ENCODE measurements at places on chromosomes 7 and 10. TPM values are rescaled to one million over a fixed set of nuclear protein-coding genes. Genes with fewer than 3 reads are reported as not detected.
A peak's percentile ranks its signal among the peaks of the same experiment; 100 is the strongest.

DNA sequence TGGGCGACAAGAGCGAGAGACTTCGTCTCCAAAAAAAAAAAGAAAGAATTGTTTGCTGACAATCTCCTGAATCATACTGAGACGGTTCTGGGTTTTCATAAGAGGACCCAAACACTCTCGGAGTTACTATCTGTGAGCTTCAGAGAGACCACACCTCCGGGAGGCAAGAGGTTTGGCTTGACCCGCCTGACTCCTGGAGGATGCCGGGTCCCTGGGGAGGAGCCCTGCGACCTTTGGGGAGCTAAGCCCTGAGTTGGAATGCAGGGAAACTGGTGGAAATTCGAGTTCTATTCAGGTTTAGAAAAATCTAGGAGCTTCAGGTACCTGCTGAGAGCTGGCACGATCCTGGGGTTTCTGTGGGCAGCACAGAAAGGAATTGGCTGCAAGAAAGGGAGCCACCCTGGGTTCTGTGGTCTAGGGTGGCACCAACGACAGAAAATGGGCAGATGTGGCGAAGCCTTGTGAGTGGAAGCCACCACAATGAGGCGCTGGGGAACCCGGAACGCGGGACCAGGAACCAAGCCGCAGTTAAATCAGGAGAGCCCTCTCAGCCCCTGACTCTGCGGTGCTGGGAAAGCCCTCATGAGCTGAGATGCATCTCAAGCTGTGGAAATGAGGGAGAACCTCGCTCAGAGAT lies 21.9 kb upstream of the GATAD1 start:
- no peak overlapping the region for H3K4me3 ChIP-seq
- DNase-seq: no peak
- peaks cover 17% of the 10 kb centered on the region for H3K4me1 ChIP-seq
- H3K36me3 ChIP-seq: no peaks in the 10 kb centered on the region

DNA sequence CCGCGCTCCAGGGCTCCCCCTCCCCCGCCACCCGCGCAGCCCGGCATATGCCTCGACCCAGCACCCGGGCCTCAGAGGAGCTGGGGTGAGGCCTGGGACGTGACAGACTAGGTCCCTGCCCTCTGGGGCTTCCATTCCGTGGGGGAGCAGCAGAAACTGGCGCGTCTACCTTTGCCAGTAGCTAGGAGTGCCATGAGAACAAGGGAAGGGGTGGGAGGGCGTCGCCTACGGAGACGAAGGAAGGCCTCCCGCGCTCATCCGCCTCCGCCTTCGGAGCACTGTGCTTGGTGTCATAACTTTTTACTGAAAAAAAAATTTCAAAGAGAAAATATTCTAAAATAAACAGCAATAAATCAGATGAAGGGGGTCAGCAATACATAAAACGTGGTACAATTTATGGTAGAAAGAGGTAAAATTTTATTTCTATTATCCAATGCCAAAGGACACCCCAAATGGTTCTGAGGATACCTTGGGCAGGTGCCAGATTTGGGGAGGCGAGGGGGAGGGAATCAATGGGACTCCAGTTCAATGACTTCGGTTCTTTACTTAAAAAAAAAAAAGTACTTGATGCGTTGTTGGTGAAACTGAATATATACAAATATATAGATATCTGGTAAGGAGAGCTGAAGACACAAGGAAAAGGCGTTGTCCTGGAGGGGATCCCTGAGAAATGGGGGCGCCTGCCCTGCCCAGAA lies 35.1 kb upstream of the GRID1 start:
- peaks cover 29% of the 10 kb centered on the region for H3K4me1 ChIP-seq
- peak overlapping the region; percentile 76 for H3K4me3 ChIP-seq
- H3K27ac ChIP-seq: no peak overlapping the region
- DNase-seq: no peak

DNA sequence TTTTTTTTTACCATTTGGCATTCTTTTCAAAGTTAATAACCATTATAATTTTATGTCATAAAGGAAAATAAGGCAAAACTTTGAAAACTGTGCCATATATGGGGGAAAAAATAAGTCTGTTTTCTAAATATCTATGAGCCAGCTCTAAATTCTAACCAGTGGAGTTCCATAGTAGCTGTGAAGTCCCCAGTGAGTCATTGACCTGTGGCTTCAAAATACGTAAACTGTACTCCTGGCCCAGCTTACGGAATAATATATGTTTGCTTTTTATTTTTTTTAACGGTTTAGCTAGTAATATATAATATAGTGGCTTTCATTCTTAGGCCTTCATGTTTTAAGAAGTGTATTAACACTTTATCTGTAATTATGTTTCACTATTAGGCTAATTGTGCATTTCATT lies 20.5 kb downstream of the ZRANB1 start:
- H3K4me3 ChIP-seq: no peak overlapping the region
- peaks cover 11% of the 10 kb centered on the region for H3K36me3 ChIP-seq
- H3K27ac ChIP-seq: no peak overlapping the region
- no peak for DNase-seq
- peaks cover 4% of the 10 kb centered on the region for H3K27me3 ChIP-seq

- peaks cover 4% of the 10 kb centered on the region for H3K4me1 ChIP-seq
- no peak overlapping the region for H3K27ac ChIP-seq
- no peak overlapping the region for H3K4me3 ChIP-seq
- H3K27me3 ChIP-seq: peaks cover 2% of the 10 kb centered on the region
- no peaks in the 10 kb centered on the region for H3K36me3 ChIP-seq
These were observed 106.7 kb upstream of the MBL2 start for GRCh38 chr10:52879091-52879807.

DNA sequence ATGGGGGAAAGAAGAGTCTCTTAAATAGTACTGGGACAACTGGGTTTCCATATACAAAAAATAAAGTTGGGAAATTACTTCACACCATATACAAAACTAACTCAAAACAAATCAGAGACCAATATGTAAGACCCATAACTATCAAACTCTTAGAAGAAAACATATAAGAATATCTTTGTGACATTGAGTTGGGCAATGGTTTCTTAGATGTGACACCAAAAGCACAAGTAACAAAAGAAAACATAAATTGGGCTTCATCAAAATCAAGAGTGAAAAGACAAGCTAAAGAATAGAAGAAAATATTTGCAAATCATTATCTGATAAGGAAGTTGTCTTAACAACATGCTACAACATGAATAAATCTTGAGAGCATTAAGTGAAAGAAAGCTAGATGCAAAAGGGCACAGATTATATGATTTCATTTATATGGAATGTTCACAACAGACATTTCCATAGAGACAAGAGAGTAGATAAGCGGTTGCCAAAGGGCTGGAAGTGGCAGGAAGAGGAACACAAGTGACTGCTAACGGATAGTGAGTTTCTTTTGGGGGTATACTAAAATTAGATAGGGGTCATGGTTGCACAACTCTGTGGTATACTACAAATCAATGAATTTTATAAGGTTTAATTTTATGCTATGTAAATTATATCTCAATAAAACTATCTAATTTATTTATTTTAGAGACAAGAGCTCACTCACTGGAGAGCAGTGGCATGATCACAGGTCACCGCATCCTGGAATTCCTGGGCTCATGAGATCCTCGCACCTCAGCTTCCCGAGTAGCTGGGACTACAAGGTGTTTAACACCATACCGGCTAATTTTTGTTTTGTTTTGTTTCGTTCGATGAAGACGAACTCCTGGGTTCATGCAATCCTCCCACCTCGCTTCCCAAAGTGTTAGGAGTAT lies 35.4 kb downstream of the JMJD1C start:
- H3K36me3 ChIP-seq: peaks cover 13% of the 10 kb centered on the region
- peaks cover 3% of the 10 kb centered on the region for H3K27me3 ChIP-seq
- peak overlapping the region; percentile 52 for H3K4me3 ChIP-seq
- DNase-seq: peak; percentile 88

- no peaks in the 10 kb centered on the region for H3K4me1 ChIP-seq
- DNase-seq: peak; percentile 23
- no peak overlapping the region for H3K27ac ChIP-seq
- no peak overlapping the region for H3K4me3 ChIP-seq
These were observed 179.9 kb downstream of the PTPRN2 start for GRCh38 chr7:158407581-158408317.

DPYSL4 gene
- 2.5 TPM for total RNA-seq
